AG04450 (cell line): ENCODE measurements at places on chromosomes 5 and 9. TPM values are rescaled to one million over a fixed set of nuclear protein-coding genes. Genes with fewer than 3 reads are reported as not detected.

SLC6A18 gene
- polyA plus RNA-seq, result not detected in 2 replicates

ANKRD34B gene
- not detected in 2 replicates for polyA plus RNA-seq

ESM1 gene
- polyA plus RNA-seq, result 0.27 and 0.35 TPM in 2 replicates

SH2D3C gene
- not detected in 2 replicates for polyA plus RNA-seq

SURF6 gene
- polyA plus RNA-seq, result 6.2 and 8.5 TPM in 2 replicates

SPINK6 gene
- polyA plus RNA-seq, result not detected in 2 replicates

PCDHGB2 gene
- 4.6 and 4.8 TPM in 2 replicates for polyA plus RNA-seq

ADCY2 gene
- not detected in 2 replicates for polyA plus RNA-seq

EQTN gene
- polyA plus RNA-seq, result not detected in 2 replicates

PTTG1 gene
- polyA plus RNA-seq, result 45.5 and 67.4 TPM in 2 replicates

UGT3A1 gene
- not detected in 2 replicates for polyA plus RNA-seq

PKD2L2 gene
- polyA plus RNA-seq, result 0.09 TPM in 1 of 2 replicates, not detected in the other

DNA sequence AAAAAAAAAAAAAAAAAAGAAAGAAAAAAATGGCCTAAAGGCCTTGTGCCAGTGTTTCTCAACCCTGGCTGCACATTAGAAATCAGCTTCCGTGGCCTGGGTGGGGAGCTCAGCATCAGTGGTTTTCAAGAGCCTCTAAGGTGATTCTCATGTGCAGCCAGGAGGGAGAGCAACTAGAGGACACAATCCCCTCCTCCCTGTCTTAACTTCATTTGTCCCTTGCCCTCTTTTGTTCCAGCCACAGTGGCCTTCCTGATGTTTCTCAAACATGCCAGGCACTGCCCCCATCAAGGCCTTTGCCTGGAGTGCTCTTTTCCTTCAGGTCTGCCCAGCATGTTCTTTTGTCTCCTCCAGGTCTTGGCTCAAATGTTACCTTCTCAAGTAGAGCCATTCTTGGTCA lies 42.4 kb downstream of the HOMER1 start:
- DNase-seq, result no peak

DNA sequence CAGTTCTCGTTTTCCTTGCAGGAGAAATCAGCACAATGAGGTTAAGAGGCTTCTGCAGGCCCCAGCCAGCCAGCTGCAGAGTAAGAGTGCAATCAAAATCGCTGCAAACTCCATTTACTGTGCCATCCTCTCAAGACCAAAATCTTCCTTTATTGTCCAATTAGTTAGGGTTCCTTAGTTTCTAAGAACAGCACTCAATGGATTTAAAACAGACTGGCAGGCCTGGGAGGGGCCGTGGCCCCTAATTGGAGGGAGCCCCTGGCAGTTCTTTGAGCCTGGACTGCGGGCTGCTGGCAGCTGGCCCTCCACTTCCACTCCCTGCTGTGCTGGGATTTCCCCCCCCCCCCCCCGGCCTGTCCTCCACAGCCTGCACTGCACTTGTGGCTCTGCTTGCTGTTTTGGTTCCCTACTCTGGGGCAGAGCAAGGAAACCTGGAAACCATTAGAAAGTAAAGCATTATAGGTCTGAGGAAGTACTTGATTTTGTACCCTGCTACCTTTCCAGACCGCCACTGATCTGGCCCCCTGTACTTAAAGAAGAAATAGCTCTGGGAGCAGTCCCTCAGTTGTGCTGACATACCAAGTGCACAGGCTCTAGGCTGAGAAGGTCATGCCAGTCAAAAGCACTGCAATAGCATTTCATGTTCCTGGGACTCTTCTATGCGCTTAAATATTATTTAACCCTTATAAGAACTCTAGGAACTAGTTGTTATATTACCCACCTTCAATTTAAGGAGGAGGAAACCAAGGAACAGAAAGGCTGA lies 129.0 kb downstream of the APBA1 start:
- no peak for DNase-seq

DNA sequence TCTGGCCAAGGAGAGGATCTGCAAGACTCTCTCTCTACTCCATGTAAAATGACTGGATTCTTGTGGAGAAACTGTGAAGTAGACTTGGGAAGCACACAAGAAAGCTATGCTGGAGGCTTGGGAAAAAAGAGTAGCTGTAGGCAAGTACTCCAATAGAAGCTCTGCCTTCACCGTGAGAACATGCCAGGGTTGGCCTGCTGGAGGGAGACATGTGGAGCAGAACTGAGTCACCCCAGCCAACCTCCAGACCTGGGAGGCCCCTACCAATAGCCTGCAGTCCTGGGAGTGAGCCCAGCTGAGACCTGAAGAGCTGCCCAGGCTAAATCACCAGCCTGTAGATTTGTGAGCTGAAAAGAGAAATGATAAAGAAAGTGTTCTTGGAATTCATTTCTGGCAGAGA lies 66.6 kb downstream of the DEPDC1B start:
- DNase-seq, result peak; percentile 41

DNA sequence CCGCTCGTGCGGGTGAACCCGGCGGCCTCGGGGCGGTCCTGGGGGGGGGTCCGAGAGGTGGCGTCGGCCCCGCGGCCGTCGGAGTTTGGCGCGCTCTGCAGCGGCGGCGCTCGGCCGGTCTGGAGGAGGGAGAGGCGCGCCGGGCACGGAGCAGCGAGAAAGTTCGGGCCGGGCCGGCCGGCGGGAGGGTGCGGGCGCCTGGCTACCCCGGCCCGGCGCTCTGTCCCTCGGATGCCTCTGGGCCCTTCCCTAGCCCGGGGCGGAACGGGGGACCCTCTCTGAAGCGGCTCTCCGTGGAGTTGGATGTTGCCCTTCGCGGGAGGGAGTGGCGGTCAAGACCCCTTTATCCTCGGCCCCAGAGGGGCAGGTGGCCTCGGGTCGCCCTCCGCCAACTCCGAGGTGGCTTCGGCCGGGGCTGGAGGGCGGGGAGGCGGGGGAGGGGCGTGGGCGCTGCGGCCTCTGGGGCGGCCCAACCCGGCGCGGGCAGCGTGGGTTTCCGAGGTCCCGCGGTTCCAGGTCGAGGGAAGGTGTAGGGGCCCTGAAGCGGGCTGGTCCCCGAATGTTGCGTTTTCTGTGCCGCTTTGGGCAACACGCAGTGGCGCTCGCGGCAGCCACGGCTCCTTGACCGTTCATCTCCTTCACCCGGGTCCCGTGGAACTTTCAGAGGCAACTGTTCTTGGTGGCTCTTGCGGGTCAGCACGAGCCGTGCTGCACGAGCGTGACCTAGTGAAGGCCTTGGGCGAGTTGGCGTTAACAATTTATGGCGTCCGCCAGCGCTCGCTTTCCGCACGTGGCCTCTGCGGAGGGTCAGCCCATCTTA lies 290.5 kb downstream of the DOCK8 start:
- no peak for DNase-seq

DNA sequence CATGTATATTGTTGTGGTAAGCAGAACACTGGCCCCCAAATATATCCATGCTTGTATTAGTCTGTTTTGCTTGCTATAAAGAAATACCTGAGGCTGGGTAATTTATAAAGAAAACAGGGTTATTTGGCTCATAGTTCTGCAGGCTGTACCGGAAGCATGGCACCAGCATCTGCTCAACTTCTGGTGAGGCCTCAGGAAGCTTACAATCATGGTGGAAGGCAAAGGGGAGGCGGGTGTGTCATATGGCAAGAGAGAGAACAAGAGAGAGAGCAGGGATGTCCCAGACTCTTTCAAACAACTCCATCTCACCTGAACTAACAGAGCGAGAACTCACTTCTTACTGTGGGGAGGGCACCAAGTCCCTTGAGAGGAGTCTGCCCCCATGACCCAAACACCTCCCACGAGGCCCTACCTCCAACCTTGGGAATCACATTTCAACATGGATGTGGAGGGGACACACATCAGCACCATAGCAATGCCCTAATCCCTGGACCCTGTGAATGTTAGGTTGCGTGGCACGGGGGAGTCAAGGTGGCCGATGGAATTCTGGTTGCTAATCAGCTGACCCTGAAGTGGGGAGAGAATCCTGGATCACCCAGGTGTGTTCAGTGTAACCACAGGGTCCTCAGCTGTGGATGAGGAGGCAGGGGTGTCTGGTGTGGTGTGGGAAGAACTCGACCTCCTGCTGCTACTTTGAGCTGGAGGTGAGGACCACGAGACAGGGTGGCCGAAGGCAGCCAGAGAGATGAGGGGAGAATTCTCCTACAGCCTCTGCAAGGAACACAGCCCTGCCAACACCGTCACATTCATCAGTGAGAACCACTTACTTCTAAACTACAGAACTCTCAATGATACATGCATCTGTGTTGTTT lies 172.8 kb downstream of the AUH start:
- DNase-seq, result no peak

GRCh38 chr9:128333451-128333869 lies 6.9 kb upstream of the SLC27A4 start:
- DNase-seq, result no peak

DNA sequence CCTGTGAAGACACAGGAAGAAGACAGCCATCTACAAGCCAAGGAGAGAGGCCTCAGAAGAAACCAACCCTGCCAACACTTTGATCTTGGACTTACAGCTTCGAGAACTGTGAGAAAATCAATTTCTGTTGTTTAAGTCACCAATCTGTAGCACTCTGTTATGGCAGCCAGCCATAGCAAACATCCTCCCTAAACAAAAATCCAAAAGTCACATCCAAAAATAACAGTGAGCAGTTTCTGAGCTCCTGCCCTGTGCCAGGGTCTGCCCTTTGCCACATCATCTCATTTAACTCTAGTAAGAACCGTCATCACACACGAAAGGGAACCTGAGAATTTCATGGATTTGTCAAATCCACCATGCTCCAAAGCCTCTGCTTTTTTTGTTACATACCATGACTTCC lies 118.8 kb downstream of the TRIM36 start:
- DNase-seq, result no peak

DNA sequence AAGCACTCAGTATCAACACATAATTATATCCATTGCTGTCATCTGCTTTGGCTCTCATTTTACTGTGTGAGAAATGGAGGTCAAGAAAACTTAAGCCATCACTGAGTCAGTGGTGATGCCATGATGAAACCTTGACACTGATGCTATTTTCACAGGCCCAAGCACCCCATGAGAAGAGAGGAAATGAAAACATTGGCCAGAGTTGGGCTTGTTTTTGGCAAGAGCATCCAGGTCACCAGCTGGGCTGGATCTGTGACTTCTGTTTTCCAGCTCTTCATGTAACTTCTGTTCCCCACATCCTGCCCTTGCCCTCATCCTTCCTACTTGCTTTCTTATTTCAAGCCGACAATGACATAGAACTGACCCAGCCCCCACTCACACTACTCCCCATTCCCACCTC lies 10.0 kb downstream of the LCP2 start:
- DNase-seq, result no peak

GRCh38 chr5:132096904-132097303 lies 23.3 kb downstream of the CSF2 start:
- no peak for DNase-seq

- DNase-seq, result no peak
Measured at GRCh38 chr9:133210202-133210532, 1.1 kb upstream of the OBP2B start.

- no peak for DNase-seq
Measured at GRCh38 chr9:75111019-75111622, 22.8 kb downstream of the OSTF1 start.

DNA sequence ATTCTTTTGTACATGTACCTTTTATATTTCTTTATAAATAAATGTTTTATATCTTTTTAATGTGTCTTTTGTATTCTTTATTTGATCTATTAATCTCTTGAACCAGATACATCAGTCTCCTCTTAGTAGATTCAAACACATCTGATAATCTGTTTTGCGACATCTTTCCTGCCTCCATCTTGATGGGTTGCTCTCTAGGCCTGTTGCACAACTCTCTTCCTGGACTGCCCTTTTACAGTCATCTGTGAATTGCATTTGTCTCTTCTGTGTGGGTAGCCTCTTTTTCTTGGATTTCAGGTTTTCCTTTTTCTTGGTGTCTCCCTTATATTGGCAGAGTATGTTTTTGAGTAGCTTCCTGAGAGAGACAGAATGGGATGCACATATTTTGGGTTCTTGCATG lies 6.2 kb downstream of the ZFYVE16 start:
- no peak for DNase-seq

GRCh38 chr5:139027150-139027549 lies 152.0 kb upstream of the LRRTM2 start:
- no peak for DNase-seq

- DNase-seq, result no peak
Measured at GRCh38 chr9:131798246-131798645, 58.4 kb upstream of the RAPGEF1 start.

DNA sequence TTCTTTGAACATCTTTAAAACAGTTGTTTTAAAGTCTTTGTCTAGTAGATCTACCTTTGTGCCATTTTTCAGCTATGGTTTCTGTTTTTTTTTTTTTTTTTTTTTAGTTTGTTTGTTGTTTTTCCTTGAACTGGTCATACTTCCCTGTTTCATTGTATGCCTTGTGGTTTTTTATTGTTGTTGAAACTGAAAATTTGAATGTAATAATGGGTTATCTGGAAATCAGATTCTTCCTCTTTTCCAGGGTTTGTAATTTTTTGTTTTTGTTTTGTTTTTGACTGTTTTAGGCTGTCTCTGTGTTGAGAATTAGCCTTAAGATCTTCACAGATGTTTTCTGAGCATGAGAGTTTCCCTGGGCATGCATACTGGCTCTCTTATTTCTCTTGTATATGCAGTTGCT lies 269.6 kb upstream of the DAP start:
- DNase-seq, result no peak

DNA sequence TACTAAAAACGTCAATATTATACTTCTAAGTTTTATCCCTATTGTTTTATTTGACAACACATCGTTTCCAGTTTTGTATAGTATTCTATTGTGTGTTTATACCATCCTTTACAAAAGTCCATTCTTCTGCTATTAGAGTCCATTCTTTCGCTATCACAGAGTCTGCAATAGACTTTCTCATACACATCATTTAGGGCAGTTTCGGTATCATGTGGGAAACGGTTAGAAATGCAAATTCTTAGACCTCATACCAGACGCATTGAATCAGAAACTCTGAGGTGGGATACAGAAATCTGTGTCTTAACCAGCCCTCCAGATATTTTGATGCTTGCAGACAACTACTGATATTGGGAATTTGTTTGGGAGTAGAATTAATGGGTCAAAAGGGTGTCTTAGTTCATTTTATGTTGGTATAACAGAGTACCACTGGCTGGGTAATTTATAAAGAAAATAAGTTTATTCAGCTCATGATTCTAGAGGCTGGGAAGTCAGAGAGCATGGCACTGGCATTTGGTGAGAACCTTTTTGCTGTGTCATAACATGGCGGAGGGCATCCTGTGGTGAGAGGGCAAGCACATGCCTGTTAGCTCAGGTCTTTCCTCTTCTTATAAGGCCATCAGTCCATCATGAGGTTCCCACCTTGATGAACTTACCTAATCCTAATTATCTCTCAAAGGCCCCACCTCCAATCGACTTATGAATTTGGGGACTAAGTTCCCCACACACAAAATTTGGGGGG lies 21.1 kb downstream of the CARTPT start:
- no peak for DNase-seq

GRCh38 chr9:115198001-115198400 lies 80.0 kb upstream of the TNC start:
- DNase-seq, result no peak

- DNase-seq, result no peak
Measured at GRCh38 chr9:93680443-93681268, 104.3 kb downstream of the PHF2 start.

- no peak for DNase-seq
Measured at GRCh38 chr5:152288499-152288898, 116.6 kb downstream of the NMUR2 start.

GRCh38 chr9:92341578-92341977 lies 15.8 kb downstream of the CENPP start:
- no peak for DNase-seq
